ENCODE measurements at places on chromosomes 5 and 9.
A peak's percentile ranks its signal among the peaks of the same experiment; 100 is the strongest.

DNA sequence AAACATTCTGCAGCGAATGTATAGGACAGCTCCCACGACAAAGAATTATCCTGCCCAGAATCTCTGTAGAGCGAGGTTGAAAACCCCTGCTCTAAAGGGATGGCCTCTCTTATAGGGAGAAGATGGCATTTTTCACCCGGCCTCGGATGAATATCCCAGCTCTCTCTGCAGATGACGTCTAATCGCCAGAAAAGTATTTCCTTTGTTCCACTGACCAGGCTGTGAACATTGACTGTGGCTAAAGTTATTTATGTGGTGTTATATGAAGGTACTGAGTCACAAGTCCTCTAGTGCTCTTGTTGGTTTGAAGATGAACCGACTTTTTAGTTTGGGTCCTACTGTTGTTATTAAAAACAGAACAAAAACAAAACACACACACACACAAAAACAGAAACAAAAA, 17.4 kb upstream of the RARS1 start:
- no peak for DNase-seq

- DNase-seq = peak; percentile 36
Measured at GRCh38 chr9:136119061-136119882, 597 bp upstream of the TMEM250 start.

GRCh38 chr9:112896131-112896530, 5.5 kb upstream of the SLC46A2 start:
- DNase-seq = no peak

GRCh38 chr5:54700986-54701578, 183.5 kb downstream of the SNX18 start:
- no peak for DNase-seq

DNA sequence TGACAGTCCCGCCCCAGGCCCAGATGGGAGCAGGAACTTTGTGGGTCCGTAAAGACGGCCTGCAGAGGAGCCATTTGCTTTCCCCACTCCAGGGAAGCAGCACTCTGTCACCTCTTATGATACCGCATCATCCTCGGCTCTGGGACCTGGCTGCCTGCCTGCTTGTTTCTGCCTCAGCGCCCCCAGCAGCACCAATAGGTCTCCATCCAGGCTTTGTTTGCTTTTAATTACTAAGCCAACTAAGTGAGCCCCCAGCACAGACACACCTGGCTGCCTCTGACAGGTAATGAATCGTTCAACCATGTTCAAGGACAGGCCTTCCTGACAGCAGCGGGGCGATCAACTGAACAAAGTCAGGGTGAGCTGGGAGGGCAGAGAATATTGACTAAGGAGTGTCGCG, 141.4 kb downstream of the C5orf15 start:
- no peak for DNase-seq
